Stimulated activated CD4-positive, alpha-beta T cell treated with anti-CD3 and anti-CD28 coated beads, Interleukin-15, amount 100 ng/mL, for 48 hours (primary cell): ENCODE measurements at places on chromosomes 5 and 9.

DNA sequence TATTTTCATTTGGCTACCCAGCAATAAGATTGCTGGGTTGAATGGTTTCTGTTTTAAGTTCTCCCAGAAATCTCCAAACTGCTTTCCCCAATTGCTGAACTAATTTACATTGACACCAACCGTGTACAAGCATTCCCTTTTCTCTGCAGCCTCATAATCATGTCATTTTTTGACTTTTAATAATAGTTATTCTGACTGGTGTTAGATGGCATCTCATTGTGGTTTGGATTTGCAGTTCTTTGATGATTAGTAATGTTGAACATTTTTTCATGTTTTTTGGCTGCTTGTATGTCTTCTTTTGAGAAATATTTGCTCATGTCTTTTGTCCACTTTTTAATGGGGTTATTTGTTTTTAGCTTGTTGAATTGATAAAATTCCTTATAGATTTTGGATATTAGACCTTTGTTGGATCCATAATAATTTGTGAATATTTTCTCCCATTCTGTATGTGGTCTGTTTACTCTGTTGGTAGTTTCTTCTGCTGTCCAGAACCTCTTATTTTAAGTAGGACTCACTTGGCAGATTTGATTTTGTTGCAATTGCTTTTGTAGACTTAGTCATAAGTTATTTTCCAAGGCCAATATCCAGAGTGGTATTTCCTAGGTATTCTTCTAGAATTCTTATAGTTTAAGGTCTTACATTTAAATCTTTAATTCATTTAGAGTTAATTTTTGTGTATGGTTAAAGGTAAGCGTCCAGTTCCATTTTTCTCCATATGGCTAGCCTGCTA is 793.7 kb downstream of the BRINP1 start:
- DNase-seq, result no peak

DNA sequence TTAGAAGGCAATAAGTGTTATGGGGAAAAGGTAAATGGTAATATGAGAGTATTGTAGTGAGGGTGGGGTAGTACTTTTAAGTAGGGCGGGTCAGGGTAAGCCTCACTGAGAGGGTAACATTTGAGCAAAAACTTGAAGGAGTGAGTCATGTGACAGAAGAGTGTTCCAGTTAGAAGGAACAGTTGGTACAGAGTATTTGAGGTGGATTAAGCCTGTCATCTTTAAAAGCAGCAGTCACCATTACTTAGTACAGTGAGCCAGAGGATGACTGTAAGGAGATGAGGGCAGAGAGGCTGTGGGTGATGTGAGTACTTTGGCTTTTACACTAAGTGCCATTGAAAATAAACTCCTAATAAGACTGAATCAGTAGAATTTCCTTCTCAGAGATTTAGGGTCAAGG is 54.8 kb downstream of the UBAP1 start:
- no peak for DNase-seq

DNA sequence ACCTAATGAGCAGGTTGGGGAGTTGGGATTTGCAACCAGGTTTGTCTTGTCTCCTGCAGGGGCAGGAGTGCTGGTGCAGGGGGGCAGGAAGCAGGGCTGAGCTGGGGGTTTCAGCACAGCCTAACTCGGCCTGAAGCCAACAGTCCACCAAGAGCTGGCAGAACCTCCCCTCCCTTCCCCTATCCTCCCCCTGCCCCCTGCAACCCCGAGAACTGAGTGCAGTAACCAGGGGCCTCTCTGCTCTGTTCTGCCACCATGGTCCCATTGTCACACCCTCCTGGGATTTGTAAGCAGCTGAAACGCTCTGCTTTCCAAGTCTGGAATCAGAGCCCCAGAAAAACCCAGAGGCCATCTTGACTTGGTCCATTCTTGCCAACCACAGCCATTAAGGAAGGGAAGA is 72.9 kb downstream of the ARHGEF37 start:
- no peak for DNase-seq

- no peak for DNase-seq
Measured at GRCh38 chr5:139985733-139986132, 57.4 kb downstream of the NRG2 start.

DNA sequence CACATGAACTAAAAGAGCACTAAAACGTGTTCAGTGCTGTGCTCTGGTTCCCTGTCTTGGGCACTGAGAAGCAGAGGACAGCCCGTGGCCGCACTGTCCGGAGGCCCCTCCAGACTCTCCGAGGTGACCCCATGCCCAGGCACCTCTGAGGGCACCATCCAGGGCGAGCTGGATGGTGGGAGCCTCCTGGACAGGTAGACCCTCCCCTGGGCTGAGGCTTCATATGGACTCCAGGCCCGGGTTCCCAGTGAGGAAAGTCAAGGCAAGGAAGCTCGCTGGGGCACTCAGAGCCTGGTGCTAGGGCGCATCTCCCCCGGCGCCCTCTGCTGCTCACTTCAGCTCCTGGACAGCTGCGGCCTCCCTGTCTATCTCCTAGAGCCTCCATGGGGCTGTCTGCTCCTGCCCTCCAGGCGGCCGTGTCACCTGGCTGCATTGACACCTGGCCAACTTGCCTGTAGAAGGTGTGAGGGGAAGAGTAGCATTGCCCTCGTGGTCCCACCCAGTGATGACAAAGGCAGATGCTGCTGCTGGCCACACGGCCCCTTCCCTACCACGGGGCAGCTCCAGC is 178.2 kb upstream of the IRX1 start:
- no peak for DNase-seq

DNA sequence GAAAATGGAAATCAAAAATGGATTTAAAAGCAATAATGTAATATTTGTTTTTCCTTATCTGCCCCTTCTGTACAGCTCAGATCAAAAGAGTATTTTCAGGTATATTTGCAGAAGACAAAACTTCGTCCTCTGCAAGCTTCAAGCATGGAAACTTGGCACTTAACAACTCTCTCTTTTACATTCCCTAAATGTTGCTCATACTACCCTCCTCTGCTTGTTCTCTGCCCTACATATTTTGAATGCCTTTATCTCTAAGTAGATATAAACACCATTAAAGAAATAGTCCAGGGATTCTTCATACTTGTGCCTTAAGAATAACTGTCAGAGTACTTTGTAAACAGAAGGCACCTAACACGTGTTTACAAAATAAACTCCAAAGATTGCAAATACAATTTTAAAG is 19.2 kb upstream of the SMC2 start:
- no peak for DNase-seq

- DNase-seq, result no peak
Measured at GRCh38 chr5:54988817-54989216, 3.4 kb upstream of the ESM1 start.

GRCh38 chr9:131923766-131924165 is 155.9 kb downstream of the MED27 start:
- no peak for DNase-seq

- no peak for DNase-seq
Measured at GRCh38 chr5:76782444-76782843, 36.4 kb upstream of the F2RL1 start.

- DNase-seq, result no peak
Measured at GRCh38 chr5:122392224-122392623, 80.2 kb downstream of the SNCAIP start.

GRCh38 chr5:25713259-25713658 is 1068.5 kb upstream of the CDH10 start:
- DNase-seq, result no peak

- no peak for DNase-seq
Measured at GRCh38 chr9:107060062-107060461, 197.1 kb downstream of the ZNF462 start.

- no peak for DNase-seq
Measured at GRCh38 chr5:113437111-113437510, 2.3 kb upstream of the TSSK1B start.

DNA sequence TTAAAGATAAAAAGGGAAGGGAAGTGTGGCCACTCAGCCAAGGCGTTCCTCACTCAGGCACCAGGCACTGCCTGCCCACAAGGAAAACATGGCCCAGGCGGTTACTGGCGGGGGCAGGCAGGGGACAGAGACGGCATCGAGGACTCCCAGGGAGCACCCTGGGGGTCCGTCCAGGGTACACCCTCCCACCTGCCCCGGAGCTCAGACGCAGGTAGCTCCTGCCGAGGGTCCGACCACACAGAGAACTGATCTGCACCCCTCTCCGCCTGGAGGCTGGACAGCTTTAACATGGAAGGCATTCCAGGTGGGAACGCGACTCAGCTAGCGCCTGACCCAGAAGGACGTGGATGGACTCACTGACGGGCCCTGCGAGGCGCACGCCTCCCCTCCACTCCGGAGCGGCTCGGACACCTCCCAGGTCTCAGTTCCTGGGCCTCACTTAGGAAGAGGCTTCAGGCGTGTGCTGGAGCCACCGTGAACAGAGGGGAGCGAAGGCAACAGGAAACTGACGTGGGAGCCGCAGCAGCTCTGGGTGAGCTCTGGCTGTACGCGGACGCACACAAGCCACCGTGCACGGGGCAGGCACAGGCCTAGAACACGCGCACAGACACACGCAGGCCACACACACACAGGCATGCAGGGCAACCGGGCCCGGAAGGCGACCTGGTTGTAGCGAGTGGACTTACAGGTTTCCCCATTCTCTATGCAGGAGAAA is 47.5 kb downstream of the NKD2 start:
- no peak for DNase-seq

DNA sequence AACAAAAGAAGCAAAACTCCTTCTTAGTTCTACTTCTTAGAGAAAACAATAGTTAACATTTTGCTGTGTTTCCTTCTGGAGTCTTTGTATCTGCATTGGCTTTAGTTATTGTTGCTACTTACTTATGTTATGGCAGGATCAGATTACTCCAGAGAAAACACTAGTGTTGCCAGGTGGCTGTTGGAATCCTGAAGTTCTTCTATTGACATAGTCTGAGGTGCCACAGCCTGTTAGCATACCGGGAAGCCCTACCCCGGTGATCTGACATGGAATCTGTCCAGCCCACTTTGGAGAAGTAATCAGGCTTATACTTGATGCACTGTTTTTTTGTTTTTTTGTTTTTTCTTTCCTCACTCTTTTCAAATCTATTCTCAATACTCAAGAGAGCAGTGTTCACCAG is 68.5 kb upstream of the CEP78 start:
- DNase-seq, result no peak

- DNase-seq, result no peak
Measured at GRCh38 chr5:157290156-157290980, 24.4 kb downstream of the CYFIP2 start.

- no peak for DNase-seq
Measured at GRCh38 chr9:35748242-35748857, 678 bp downstream of the GBA2 start.

DNA sequence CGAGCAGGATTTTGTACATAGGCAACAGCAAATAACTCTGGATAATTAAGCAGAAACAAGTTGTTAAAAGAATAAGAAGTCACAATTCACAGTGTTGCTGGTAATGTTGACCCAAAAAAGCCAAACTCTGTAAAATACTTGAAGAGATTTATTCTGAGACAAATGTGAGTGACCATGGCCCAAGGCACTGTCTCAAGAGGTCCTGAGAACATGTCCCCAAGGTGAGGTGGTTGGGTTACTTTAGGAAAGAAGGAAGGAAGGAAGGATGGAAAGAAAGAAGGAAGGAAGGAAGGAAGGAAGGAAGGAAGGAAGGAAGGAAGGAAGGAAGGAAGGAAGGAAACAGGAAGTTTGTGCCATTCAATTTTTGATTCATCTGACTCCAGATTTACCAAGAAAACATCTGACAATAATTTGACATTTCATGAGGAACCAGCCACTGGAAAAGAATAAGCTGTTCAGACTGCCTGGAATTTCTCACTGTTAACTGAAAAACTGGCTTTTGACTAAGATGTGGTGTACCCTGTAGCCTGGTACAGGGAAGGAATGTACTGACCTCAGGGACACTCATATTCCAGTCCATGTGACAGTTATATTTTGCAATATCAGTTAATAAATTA is 295.9 kb upstream of the TNC start:
- no peak for DNase-seq

DNA sequence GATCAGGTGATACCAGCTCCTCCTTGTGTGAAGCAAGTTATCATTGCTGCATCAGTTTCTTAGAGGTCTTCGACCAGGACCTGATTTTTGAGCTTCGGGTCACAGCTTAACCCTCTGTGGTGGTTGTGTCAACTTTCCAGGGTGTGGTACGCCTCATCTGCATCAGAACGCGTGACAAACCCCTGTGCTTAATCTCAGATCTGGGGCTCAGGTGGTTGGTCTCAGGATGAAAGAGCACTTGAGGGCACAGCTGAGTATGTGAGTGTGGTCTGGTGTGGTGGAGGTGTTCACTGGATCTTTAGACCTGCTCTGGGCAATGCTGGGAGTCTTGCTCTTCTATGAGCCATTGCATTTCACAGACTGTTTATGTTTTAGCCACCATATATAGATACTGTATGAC is 64.1 kb downstream of the OSTF1 start:
- peak; percentile 63 for DNase-seq

DNA sequence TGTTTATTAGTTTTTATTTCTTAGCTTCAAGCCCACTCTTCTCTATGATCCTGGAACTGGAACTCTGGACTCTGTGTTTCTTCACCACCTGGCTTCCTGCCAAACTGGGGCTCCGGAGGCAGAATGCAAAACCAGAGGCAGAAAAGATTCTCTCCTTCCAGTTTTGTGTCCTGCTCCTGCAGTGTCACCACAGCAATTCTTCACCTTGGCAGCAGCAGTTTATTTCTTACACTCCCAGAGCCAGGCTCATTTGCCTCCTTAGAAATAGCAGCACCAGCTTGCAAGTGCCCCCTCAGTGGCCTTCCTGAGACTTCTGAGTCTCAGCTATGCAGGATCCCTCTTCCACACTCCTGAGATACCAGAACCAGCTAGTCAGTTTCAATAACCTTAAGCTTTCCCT is 26.7 kb upstream of the CAMK4 start:
- no peak for DNase-seq

DNA sequence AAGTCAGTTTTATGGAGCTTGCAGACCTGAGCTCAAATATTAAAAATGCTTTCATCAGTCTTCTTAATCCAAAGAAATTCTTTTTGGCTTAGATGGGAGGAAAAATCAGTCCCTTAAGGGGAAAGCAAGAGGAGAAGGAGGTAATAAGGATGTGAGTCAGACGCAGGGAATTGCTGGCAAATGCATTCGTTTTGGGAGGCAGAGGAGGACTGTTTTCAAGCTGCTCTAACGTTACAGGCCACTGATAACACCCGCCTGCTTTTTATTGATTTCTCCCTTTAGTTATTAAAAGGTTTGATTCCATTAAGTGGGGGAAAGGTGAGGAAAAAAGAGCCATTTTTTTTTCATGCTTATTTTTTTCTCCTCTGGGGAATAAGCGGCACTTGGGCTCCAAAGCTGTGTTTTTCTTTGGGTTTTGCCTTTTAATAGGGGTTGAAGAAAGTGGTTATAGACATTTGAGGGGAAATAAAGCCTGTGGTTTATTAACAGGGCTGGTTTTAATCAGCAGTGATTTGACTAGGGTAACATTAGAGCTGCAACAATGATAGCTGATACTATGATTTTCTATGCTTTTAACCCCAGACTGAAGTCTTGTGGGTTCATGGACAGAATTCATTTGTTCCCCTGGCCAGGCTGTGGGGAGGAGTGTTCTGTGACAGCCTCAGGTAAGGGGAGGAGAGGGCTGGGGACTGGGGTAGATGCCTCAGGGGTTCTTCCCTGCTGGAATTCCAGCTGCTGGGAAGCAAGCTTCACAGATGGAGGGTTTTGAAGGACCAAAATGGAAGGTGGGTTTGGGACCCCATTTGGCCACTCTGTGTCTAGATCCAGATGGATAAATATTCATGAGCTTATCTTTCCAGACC is 225.2 kb downstream of the GAS1 start:
- DNase-seq, result no peak
